ENCODE measurements at places on chromosomes 16 and 17.

DNA sequence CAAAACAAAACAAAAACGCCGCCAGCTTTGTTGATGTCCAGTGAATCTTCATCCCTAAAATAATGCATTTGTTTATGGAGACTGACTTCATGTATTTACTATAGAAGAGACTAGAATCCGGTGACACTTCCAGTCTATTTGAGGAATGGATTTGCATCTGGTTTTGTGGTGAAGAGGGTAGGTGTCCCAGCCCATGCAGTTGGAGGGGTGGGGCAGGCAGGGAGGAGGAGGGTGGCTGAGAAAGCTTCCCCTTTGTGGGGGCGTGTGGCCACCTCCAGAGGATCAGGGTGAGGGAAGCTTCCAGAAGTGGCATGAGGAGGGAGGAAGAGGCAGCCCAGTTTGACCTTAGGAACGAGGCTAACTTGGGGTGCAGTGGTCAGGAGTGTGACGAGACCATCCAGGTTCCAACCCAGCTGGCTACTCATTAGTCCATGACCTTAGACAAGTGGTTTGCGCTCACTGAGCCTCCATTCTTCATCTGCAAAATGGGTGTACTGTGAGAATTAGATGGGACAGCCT lies 69.5 kb downstream of the CMIP start:
- peaks cover 24% of the 10 kb centered on the region for H3K4me1 ChIP-seq
- H3K36me3 ChIP-seq: peaks cover 7% of the 10 kb centered on the region
- peak overlapping the region; percentile 34 for H3K27ac ChIP-seq
- no peak overlapping the region for H3K4me3 ChIP-seq

- peaks cover 3% of the 10 kb centered on the region for H3K36me3 ChIP-seq
- H3K27ac ChIP-seq: peak overlapping the region; percentile 95
- H3K27me3 ChIP-seq: no peaks in the 10 kb centered on the region
- DNase-seq: no peak
These were observed 58.7 kb downstream of the PITPNC1 start for GRCh38 chr17:67435786-67436185.

DNA sequence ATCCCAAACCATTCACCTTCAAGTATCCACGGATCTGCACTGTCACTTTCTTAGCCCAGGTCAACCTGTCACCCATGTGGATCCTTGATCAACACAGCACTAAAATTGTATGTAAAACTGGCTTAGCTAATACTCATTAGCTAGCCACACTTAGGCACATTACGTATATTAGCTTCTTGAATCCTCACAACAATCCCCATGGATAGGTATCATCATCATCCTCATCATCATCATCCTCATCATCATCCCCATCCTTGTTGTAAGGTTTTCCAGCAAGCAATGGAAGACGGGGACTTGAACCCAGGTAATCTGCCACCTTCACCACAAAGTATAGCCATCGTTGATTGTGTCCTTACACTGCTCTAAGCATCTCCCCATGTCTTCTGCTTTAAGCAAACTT lies 184.3 kb downstream of the XYLT1 start:
- peaks cover 6% of the 10 kb centered on the region for H3K4me1 ChIP-seq
- H3K27ac ChIP-seq: no peak overlapping the region
- H3K4me3 ChIP-seq: no peak overlapping the region
- H3K27me3 ChIP-seq: no peaks in the 10 kb centered on the region
- DNase-seq: no peak
- H3K36me3 ChIP-seq: no peaks in the 10 kb centered on the region

DNA sequence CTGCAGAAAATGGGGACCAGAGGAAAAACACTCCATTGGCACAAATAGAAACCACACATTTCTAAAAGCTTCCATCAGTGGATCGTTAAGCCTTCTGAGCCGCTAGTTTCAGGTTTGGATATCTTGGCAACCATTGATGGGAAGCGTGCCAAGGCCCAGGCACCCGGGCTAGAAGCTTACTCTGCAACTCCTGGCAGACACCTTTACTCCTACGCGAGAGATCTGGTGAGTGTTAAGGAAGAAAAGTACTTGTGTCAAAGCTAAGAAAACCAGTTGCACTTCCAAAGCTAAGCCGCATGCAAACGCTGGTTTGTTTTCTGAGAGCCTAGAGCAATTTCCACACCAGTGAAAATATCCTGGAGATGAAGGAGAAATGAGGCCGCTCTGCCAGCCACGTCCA lies 472.4 kb downstream of the PMP22 start:
- H3K27me3 ChIP-seq: peaks cover 9% of the 10 kb centered on the region
- H3K27ac ChIP-seq: no peak overlapping the region
- H3K36me3 ChIP-seq: no peaks in the 10 kb centered on the region
- no peaks in the 10 kb centered on the region for H3K4me1 ChIP-seq

GRCh38 chr17:32495359-32496231 lies 8.8 kb downstream of the CDK5R1 start:
- peaks cover 2% of the 10 kb centered on the region for H3K36me3 ChIP-seq
- no peak for DNase-seq
- H3K27ac ChIP-seq: no peak overlapping the region
- peaks cover 20% of the 10 kb centered on the region for H3K4me1 ChIP-seq

DNA sequence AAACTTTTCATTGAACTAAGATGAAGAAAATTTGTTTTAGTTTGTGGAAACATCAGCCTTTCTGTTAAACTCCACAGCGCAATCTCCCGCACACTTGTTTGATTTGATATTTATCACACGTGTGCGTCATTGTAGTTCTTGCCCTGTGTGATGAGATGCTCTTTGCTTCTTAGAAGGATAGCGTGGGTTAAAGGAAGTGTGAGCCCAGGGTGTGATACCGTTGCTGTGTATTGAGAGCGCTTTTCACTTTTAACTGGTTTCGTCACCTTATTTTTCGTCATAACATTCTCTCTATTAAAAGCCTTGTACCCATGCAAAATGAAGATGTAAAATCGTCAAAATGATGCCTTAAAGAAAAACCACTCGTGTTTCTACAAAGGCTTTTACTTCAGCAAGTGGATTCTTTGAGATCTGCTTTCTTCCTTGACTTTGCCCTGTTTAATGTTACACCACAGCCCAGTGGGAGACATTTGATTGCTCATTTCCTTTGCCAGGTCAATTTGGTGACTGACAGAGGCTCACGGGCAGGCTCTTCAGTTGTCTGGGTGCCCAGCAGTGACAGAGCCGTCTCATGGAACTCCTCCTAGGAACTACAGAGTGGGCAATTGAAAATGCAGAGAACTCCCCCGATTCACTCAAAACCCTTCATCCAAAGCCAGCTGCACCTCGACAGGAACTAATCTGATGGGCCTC lies 61.1 kb downstream of the RPA1 start:
- no peaks in the 10 kb centered on the region for H3K27me3 ChIP-seq
- H3K27ac ChIP-seq: peak overlapping the region; percentile 50
- no peak overlapping the region for H3K4me3 ChIP-seq
- no peak for DNase-seq

- no peaks in the 10 kb centered on the region for H3K36me3 ChIP-seq
- H3K4me3 ChIP-seq: no peak overlapping the region
- H3K27me3 ChIP-seq: no peaks in the 10 kb centered on the region
- peaks cover 3% of the 10 kb centered on the region for H3K4me1 ChIP-seq
- peak overlapping the region; percentile 64 for H3K27ac ChIP-seq
- peak; percentile 72 for DNase-seq
These were observed 4.7 kb downstream of the ITGAE start for GRCh38 chr17:3796110-3796821.

GRCh38 chr16:73480381-73480780 lies 432.5 kb upstream of the ZFHX3 start:
- H3K27me3 ChIP-seq: peaks cover 12% of the 10 kb centered on the region
- no peaks in the 10 kb centered on the region for H3K36me3 ChIP-seq
- no peaks in the 10 kb centered on the region for H3K4me1 ChIP-seq

DNA sequence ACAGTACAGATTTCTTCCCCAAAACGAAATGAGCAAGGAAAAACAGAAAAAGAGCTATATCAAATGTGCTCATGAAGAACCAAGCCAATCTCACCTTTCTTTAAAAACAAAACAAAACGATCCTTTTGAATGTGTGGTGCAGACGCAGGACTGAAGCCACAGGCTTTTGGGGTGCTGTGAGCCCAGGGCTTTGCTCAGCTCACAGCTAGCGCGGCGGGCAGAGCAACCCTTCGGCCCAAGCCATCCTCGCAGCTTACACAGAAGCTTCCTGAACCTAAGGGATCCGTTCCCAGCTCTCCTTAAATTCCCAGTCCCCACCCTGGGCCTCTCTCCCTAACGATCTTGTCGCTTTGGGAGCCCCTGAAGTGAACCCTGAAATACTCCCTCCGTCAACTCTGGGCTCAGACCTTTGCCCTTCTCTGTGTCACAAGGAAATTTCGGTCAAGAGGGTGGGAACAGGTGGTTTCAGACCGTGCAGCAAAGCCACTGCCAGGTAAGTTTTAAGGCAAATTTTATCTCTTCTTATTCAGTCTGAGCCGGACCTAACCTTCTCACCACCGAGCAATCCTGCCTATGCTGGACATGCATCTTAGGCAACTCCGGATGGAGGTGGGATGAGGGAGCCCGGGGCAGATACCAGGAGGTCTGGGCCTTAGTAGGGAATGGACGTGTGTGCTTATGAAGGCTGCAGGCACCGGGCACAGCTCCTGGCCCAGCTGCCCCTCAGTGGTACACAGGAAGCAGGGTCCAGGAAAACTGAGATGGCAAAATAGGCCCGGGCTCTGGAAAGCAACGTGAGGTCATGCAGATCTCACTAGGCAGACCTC lies 52.0 kb downstream of the COTL1 start:
- no peak overlapping the region for H3K27ac ChIP-seq
- DNase-seq: no peak
- H3K4me1 ChIP-seq: peaks cover 17% of the 10 kb centered on the region
- no peak overlapping the region for H3K4me3 ChIP-seq
- peaks cover 54% of the 10 kb centered on the region for H3K36me3 ChIP-seq
- no peaks in the 10 kb centered on the region for H3K27me3 ChIP-seq

- H3K27ac ChIP-seq: no peak overlapping the region
- H3K4me3 ChIP-seq: no peak overlapping the region
- DNase-seq: no peak
- H3K36me3 ChIP-seq: peaks cover 3% of the 10 kb centered on the region
- peaks cover 24% of the 10 kb centered on the region for H3K4me1 ChIP-seq
- no peaks in the 10 kb centered on the region for H3K27me3 ChIP-seq
These were observed 197.6 kb downstream of the XYLT1 start for GRCh38 chr16:17273142-17273561.

DNA sequence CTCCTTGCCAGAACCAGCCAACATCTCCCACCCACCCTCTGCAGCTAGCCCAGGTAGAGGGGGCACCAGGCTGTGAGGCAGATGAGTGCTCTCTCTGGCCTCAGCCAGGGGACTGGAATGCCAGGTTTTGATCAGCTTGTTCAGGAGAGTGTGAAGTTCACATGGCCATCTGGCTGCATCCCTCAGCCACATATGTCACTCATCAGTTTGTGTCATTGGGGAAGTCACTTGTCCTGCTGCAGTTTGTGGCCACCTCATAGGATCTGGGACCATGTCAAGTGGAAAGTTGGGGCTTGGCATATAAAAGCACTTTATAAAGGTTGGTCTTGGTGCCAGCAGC lies 147.6 kb downstream of the SOCS1 start:
- no peak for DNase-seq
- no peak overlapping the region for H3K27ac ChIP-seq
- no peak overlapping the region for H3K4me3 ChIP-seq
- peaks cover 25% of the 10 kb centered on the region for H3K4me1 ChIP-seq

DNA sequence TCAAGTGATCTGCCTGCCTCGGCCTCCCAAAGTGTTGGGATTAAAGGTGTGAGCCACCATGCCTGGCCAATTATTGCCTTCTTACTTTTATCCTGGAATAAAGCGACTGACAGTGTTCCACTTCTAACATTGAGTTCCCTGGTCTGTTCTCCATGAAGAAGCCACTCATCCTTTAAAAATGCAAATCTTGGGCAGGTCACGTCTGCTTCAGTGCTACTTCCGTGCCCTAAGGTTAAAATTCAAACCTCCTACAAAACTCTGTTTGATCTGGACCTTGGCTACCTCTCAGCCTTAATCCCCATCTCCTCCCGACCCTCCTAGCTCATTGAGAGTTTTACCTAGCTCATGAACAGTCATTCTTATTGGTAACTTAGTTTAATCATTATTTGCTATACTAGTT lies 9.6 kb upstream of the SHISA9 start:
- H3K36me3 ChIP-seq: no peaks in the 10 kb centered on the region
- H3K4me3 ChIP-seq: no peak overlapping the region
- DNase-seq: no peak
- H3K27me3 ChIP-seq: no peaks in the 10 kb centered on the region
- no peak overlapping the region for H3K27ac ChIP-seq

GRCh38 chr16:13435873-13436474 lies 484.0 kb upstream of the ERCC4 start:
- H3K4me3 ChIP-seq: no peak overlapping the region
- H3K4me1 ChIP-seq: no peaks in the 10 kb centered on the region
- no peak for DNase-seq

- H3K36me3 ChIP-seq: peaks cover 6% of the 10 kb centered on the region
- H3K27me3 ChIP-seq: peaks cover 3% of the 10 kb centered on the region
- H3K27ac ChIP-seq: no peak within 1 kb of the TSS
- DNase-seq: no peak
- peak within 1 kb of the TSS; percentile 74 for H3K4me3 ChIP-seq
These were observed at the start of gene NME4 for GRCh38 chr16:397135-397661. NME4 (plus strand) TSS chr16:397199; CDS start chr16:397223, 24 bp downstream.

DNA sequence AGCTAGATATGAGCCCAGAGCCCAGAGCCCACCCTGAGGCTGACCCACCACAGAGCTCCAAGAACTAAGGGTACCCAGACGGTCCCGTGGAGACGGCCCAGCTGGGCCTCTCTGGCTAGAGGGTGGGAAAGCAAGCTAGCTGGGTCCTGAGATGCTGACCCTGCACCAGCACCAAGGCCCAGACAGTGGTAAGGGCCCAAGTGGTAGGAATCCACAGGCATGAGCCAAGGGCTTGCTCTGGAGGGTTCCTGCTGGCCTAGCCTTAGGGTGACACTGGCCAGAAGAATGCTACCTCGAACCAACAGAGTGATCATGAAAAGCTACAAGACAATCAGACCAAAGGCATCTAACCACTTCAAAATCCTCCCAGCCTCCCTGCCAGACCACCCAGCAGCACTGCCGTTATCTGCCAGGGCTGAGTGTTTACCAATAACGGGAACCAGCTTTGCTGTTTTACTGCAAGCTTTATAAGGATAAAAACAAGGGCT lies 13.2 kb downstream of the HIC1 start:
- peaks cover 54% of the 10 kb centered on the region for H3K4me1 ChIP-seq
- H3K4me3 ChIP-seq: no peak overlapping the region
- H3K36me3 ChIP-seq: peaks cover 30% of the 10 kb centered on the region

DNA sequence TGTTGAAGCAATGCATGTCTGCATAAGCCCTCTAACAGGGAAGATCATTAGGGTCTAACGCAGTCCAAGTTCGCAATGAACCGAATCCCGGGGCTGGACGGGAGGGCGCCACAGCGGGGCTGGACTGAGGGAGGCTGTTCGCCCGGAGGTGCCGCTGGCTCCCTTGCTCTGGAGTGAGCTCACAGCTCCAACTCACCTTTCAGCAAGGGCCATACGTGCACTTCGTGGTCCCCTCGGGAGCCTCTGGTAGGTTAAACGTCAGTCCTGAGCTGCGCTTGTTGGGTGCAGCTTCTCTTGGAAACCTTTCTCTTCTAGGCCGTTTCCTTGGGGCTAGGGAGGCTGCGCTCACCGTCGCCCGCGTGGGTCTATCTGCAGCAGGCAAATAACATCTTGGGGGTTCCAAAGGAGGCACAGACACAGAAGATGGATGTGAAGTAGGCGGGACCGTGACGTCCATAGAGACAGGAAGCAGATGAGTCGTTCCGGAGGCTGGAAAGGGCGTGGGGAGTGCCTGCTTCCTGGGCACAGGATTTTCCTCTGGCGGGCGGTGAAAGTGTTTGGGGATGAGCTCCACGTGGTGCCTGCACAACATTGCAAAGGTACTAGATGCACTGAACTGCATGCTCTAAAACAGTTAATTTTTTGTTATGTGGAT lies 21.9 kb downstream of the ATP2C2 start:
- H3K4me3 ChIP-seq: no peak overlapping the region
- H3K27me3 ChIP-seq: peaks cover 15% of the 10 kb centered on the region
- no peak for DNase-seq
- H3K36me3 ChIP-seq: no peaks in the 10 kb centered on the region
- no peaks in the 10 kb centered on the region for H3K4me1 ChIP-seq

Data from T-cell (primary cell).